GM12878 (cell line): ENCODE measurements at places on chromosomes 5 and 9.

GRCh38 chr5:159581502-159582249, 251.4 kb upstream of the IL12B start:
- DNase-seq = no peak

- no peak for DNase-seq
Measured at GRCh38 chr5:27450607-27451006, 412.2 kb upstream of the CDH9 start.

GRCh38 chr9:95807326-95807947, 68.1 kb upstream of the ERCC6L2 start:
- no peak for DNase-seq

DNA sequence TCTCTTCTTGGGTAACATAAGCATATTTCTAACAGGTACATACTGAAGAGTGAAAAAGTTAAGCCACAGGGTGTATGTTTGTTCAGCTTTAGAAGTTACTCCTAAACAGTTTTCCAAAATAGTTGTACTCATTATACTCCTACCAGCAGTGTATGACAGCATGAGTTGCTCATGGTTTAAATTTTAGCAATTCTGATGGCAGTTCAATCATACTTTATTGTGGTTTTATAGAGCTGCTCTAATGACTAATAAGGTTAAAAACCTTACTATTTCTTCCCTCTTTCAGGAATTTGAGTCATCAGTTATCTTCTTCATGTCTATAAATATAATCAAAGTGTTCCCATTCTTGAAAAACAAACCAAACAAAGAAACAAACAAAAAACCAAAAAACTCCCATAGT, 81.5 kb downstream of the CAAP1 start:
- DNase-seq = no peak

GRCh38 chr5:154236536-154237375, 46.2 kb downstream of the GALNT10 start:
- no peak for DNase-seq
